ENCODE measurements at places on chromosomes 2 and 18.

- no peak for DNase-seq
Observed at GRCh38 chr2:149627111-149627801, 39.7 kb upstream of the MMADHC start.

- DNase-seq: no peak
Observed at GRCh38 chr2:209314653-209315052, 109.2 kb upstream of the MAP2 start.

- no peak for DNase-seq
Observed at GRCh38 chr2:207037896-207038295, 98.6 kb downstream of the CPO start.

GRCh38 chr2:234770031-234770506 is 181.7 kb upstream of the SH3BP4 start:
- no peak for DNase-seq

- DNase-seq: no peak
Observed at GRCh38 chr2:211181626-211182025, 625.2 kb downstream of the CPS1 start.

GRCh38 chr18:32454593-32454992 is 16.1 kb downstream of the GAREM1 start:
- DNase-seq: no peak

GRCh38 chr18:14912967-14913366 is 165.0 kb downstream of the ANKRD30B start:
- DNase-seq: no peak

DNA sequence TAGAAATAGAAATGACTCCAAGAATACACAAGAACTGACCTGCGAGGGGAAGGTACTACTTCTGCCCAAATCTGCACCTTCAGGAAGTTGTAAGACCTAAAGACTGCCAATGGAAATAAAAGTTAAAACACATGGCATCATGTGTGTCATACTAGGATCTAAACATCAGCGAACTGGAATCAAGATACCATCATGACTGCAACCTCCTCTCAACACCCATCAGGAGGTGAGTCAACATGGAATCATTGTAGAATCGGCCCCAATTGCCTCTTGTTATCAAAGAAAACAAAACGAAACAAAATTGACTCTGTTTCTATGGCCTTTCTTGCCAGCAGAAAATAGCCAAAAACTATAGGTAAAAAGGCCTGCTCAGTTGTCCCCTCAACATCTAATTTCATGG is 15.1 kb downstream of the RDH14 start:
- DNase-seq: no peak

GRCh38 chr2:225113371-225114015 is 71.2 kb upstream of the DOCK10 start:
- no peak for DNase-seq

DNA sequence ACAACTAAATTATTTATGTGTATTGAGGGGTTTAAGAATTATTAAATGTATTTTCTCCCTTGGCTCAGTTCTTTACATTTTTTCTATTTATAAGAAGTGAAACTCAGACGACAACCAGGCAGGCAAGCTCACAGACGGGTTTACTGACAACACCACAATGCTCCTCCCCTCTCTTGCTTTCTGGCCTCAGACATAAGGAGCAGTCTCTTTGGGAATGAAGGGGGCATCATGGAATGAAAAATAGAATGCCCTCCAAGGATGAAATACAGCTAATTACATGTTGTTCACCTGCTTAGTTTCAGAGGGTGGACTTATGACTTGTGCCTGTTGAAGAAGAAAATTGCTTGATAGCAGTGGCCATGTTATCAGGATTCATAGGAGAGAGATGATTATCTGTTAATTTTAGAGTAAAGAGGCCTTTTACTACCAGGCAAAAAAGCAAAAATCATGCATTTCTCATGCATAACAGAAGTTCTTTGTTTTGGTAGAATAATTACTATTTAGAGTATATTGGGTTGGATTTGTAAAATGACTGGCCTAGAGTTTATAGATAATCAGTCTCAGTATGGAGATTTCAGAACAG is 172.1 kb upstream of the LRRTM1 start:
- no peak for DNase-seq

DNA sequence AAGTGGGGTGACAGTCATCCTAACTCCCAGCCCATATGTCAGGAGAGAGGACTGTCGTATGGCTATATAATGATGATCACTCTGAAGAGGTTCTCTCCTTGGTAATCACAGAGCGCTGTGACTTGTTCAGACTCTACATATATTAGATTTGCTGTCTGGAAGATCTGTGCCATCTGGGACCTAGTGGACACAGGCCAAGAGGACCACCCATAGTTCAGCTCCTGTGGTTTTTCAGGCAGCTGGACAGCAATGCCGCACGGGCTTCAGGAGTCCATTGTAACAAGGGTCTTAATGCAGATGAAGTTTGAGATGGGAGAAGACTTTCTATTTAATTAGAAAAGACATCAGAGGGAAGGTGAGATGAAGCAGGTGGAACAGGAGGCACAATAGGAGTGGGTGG is 40.1 kb upstream of the EPHA4 start:
- DNase-seq: no peak
